ENCODE measurements at places on chromosomes 2 and 18.

GRCh38 chr18:58866773-58867150 is 2.1 kb downstream of the ZNF532 start:
- no peak for DNase-seq

GRCh38 chr2:187034434-187034833 is 185.5 kb upstream of the ZSWIM2 start:
- DNase-seq = no peak

DNA sequence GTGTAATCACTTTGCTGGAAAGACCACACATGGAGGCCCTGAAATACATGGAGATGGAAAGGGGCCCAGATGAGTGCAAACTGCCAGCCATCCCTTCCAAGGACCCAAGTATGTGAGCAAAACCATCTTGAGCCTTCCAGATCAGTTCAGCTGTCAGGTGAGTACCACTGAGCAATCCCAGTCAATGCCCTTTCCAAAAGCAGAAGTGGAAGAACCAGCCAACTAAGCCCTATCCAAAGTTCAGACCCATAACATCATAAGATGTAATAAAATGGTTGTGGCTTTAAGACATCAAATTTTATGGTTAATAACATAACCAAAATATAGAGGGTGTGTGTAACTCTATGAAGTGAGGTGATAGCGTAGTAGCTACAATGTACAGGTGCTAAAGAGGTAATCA is 88.5 kb downstream of the NXPH2 start:
- DNase-seq = no peak

DNA sequence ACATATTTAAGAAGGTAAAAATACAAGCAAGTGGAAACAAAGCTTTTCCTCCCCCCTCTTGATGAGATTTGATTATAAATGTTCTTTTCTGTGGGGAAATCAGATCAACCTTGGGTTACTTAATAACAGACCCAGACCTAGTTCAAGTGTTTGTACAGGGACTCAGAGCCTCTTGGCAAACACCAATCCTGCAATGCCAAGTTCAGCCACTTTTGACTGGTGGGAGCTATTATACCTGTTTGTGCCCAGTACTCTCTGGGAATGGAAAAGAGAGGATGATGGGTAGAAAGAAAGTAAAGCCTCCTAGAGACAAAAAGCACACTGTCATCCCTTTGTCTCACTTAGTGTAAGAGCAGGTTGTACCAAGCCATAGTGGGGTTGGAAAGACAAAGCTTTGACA is 63.8 kb upstream of the EPHA4 start:
- DNase-seq = peak; percentile 56

GRCh38 chr18:11767329-11767728 is 78.3 kb downstream of the GNAL start:
- no peak for DNase-seq

DNA sequence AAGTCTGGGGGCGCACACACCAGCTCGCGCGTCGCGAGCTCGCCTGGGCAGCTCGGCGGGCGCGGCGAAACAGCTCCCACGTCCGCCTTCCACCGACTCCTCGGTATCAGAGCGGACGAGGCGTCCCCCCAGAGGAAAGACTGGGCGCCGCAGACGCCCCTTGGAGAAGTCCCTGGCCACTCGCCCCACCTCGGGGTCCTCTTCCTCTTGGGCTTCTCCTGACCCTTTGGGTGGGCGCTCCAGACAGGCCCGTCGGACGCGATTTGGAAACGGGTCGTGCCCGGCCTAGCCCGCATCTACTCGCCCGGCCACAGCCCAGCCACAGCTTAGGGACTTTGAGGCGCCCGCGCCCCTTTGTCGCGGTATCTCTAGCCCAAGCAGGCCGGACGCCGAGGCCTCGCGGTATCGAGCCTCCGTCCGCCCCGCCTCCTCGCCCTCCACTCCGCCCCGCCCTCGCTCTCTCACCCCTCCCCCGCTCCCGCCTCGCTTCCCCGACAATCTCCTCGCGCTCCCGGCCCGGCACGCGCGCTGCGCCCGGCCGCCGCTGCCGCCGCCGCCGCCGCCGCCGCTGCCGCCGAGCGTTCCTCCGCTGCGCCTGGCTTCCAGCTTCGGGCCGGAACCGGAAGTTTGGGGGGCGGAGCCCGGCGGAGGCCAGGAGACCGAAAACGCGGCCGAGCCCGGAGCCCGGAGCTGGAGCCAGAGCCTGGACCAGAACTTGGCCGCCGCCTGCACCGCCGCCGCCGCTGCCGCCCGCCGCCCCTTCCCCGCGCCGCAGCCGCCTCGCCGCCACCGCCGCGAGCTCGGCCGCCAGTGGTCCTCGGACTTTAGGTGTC is 749 bp upstream of the ACVR2A start:
- peak; percentile 22 for DNase-seq

- no peak for DNase-seq
Observed at GRCh38 chr2:143730155-143730952, 601.1 kb downstream of the ARHGAP15 start.

DNA sequence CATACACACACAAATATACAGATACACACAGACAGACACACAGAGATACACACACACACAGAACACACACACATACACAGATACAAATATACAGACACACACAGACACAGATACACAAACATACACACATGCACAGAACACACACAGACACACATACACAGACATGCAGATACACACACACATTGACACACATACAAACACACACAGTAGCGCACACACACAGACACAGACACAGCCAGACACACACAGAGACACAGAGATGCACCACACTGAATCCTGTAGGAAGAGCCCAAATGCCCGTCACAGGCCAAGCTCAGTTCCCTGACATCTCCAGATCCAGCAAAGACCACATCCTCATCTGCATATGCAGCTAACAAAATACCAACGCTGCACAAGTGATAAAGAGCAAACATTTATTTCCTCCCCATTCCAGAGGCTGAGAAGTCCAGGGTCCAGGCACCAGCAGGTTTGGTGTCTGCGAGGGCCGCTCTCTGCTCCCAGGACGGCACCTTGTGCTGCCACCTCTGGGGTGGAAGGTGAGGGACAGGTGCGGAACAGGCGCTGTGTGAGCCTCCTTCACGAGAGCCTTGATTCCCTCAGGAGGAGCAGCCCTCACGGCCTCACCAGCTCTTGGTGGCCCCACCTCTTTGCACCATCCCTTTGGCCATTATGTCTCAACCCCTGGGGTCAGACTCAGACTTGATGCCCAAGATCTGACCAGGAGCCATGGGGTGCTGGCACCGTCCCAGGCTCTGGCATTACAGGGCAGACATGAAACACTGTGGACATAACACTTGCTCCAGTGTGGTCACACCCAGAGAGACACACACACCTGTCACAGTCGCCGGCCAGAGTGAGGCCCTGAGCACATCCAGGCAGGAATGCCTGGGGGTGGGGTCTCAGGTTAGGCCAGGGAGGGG is 108.7 kb downstream of the NDUFA10 start:
- DNase-seq = no peak

DNA sequence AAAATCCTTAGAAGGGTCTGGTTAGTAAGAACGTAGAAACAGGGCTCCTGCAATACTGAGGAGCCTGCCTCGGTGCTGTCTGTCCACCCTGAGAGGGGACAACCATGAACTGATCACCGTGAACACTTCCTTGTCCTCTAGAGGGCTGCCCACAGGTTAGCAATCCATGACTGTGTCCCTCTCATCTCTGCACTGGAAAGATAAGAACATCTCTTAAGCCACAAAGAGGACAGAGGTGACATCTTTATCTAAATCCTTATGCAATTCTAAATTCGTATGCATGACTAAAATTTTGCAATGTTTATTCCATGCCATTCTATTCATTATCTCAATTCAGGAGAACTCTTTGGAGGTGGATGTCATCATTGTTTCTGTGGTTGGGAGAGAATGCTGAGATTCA is 12.8 kb downstream of the EFR3B start:
- no peak for DNase-seq

DNA sequence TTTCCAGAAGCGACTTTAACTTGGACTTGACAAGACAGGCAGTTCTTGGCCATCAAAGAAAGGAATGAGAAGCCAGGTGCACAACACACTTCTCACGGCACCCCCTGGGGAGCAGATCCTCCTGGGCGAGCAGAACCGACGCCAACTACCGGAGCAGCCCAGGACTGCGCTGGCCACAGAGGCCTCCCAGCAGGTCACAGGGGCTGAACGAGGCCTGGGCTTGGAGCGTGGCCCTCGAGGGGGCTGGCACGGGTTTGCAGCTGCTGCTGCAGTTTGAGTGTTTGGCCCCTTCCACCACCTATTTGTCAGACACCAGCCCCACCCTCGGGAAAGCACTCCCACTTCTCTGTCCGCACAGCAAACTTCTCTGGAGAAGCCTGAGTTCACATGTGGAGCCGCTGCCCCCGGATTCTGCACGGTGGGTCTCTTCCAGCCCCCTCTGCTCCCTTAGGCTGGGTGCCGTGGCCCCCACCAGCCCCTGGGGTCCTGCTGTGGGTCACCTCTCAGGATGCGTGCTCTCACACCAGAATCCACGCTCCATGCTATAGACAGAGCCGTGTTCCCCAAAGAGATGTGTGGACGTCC is 306.7 kb upstream of the SALL3 start:
- DNase-seq = no peak

All from epithelial cell of proximal tubule (primary cell).